ENCODE measurements at places on chromosomes 1 and 21.

DNA sequence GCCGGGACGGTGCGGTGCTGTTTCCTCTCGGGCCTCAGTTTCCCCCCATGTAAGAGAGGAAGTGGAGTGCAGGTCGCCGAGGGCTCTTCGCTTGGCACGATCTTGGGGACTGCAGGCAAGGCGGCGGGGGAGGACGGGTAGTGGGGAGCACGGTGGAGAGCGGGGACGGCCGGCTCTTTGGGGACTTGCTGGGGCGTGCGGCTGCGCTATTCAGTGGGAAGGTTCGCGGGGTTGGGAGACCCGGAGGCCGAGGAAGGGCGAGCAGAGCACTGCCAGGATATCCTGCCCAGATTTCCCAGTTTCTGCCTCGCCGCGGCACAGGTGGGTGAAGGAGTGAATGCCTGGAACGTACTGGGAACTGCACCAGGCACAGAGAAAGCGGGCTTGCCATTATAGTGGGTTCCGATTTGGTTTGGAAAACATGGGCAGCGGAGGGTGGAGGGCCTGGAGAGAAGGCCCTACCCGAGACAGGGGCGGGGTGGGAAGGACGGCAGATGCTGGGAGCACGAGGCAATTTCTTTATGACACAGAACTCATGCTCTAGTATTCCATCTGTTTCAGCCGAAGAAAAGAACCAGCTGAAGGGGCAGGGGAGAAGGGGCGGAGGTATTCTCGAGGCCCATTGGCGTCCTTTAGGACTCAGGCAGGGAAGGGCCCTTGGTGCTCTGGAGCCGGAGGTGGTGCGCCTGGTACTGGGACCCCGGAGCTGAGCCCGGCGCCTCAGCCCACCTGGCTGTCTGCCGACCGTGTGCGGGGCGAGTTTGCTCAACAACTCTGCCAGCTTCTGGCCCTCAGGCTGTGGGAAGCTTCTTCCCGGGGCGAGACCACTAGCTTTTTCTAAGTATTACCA lies 960 bp downstream of the PCSK9 start:
- DNase-seq, result no peak

DNA sequence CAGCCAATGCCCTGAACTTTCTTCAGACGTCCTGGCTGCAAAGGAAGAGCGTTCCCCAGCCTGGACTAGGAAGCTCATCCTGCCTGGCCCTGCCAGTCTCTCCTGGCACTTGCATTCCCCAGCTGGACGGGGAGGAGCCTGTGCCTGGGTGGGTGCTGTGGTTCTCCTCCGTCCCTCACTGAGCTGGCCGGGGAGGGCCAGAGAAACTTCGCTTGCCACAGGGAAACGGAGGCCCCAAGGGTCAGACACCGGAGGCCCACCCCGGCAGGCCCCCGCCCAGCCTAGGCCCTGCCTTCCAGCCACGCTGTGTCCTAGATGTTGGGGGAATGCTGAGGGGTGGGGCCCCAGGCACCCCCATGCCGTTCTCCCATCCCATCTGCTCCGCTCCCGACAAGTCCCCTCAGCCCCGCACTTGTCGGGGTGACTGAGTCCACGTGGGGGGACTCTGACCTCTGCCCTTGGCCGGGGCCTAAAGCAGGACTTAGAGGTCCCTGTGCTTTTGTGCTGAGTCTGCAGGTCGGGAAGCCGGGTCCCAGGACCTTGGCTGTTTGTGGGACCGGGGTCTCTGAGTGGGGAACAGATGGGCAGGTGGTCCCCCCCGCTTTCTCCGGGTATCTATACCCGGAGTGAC lies 4.8 kb downstream of the FTCD start:
- DNase-seq, result no peak

GRCh38 chr1:8494681-8495080 lies 176.8 kb downstream of the SLC45A1 start:
- no peak for DNase-seq

- no peak for DNase-seq
Observed at GRCh38 chr1:117860896-117861610, 68.4 kb downstream of the GDAP2 start.

All from stimulated activated naive CD4-positive, alpha-beta T cell treated with Interleukin-2 at 50 U/mL for 16 hours (primary cell).